KG1 (cell line): ENCODE measurements at places on chromosomes 5 and 9.
A peak's percentile ranks its signal among the peaks of the same experiment; 100 is the strongest.

GRCh38 chr5:67092535-67092934 is 104.1 kb downstream of the CD180 start:
- DNase-seq = no peak

- DNase-seq = no peak
Observed at GRCh38 chr5:163565492-163565891, 60.1 kb downstream of the MAT2B start.

GRCh38 chr5:97042996-97043395 is 99.4 kb downstream of the LIX1 start:
- DNase-seq = no peak

- DNase-seq = no peak
Observed at GRCh38 chr9:130089141-130089540, 35.4 kb downstream of the GPR107 start.

DNA sequence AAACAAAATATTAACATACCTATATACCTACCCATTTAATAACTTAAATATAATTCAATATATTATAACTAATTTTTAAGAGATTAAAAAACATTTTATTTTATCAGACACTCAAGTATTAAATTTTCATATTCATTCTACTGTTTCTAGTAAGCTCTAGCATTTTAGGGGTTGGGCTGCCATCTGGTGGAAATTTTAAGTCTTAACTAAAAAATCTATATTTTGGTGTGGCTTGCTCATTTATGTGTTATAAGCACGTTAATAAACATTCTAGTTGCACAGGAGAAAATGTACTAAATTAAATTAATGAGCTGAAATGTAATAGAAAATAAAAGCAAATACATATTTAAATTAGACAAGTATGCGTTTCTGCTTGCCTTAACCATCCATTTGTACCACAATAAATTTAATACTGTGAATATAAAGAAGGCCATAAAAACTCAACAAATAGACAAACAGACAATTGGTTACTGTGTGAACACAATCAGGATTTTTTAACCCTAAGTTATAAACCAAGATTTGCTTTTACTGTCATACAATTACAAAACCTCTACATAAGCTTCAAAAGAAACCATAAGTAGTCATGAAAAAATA is 1728.3 kb upstream of the CDH9 start:
- DNase-seq = peak; percentile 41

GRCh38 chr5:33059081-33059480 is 348.0 kb downstream of the NPR3 start:
- DNase-seq = no peak

GRCh38 chr9:107246259-107247254 is 36.5 kb upstream of the RAD23B start:
- DNase-seq = no peak

DNA sequence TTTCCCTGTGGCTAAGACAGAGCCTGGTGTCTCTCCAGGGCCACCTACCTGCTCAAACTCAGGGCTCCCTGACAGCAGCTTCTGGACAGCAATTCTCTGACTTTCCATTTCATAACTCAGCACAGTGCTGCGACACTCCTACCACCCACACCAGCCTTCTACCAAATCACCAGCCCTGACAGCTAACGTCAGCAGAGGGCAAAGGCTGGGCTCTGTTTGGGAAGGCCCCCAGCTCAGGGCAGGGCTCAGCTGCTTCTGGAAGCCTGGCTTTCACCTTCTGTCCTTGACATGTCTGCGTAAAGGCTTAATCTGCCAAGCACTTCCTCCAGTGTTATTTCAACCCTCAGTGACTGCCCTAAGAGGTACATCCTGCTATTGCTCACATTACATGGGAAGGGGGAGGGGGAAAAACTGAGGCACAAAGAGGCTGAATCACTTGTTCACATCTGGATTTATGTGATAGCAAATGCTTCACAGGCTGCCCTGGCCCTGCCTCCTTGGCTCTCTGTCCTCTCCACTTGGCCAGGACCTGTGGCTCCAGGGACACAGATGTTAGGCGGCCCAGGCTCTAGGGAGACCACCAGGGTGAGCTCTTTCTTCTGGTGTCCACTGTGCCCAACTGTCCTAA is 102.5 kb upstream of the PANK3 start:
- no peak for DNase-seq

DNA sequence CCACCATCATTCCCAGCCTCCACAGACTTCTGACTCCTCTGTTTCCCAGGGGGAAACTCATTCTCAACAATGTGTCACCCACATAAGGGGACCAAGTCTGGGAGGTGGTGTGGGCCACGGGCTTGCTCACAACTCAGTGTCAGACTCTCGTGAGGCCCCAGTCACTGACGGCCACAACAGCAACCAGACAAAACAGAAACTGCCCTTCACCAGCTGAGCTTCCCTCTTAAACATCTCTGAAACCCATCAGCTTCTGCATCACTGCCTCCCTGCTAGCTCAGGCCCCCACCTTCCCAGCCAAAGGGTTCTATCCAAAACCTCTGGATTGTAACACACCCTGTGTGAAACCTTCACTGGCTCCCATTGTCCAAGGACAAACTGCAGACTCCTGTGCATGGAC is 273.4 kb downstream of the CDK5RAP2 start:
- no peak for DNase-seq

- DNase-seq = no peak
Observed at GRCh38 chr9:16345902-16346301, 524.6 kb downstream of the BNC2 start.

DNA sequence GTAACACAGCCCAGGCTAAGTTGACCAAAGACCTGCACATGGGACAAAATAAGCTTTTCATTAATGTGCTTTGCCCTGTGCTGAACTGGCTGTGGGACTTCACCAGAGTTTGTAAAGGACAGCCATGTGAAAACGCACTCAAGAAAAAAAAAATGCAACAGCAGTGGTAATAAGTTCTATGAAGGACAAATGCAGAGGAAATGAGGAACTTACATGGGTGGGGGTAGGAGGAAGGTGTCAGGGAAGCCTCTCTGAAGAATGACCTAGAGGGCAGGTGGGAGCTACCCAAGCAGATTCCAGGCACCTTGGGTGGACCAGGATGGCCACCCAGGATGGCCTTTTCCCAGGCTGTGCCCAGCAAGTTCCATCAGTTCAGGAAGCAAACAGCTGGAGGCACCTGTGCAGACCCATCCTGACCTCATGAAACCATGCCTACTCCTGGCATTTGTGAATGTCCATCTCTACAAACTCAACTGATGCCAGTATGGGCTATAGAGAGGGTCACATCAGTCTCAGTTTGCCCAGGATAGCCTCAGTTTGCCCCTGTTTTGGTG is 6.7 kb upstream of the PHF2 start:
- DNase-seq = no peak

DNA sequence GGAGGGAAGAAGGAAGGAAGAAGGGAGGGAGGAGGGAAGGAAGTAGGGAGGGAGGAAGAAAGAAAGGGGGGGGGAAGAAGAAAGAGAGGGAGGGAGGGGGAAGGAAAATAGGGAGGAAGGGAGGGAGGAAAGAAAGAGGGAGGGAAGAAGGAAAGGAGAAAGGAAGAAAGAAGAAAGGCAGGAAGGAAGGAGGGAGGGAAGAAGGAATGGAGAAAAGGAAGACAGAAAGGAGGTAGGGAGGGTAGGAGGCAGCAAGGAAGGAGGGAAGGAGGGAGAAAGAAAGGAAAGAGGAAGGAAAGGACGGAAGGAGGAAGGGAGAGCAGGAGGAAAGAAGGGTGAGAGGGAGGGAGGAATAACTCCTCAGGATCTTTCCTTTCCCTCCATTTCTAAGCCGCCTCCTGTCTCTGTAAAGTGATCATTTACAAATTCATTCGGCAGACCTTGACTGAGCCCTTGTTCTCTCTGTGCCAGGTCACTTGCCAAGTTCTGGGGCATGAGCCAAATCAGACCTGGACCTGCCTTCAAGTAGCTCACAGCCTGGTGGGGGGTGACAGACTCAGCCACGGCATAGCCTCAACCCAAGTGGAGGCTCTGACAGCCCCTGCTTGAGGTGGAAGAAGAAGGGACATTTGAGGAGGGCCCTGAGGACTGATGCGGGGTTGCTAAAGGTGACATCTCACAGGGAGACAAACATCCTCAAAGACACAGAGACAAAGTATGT is 69.0 kb upstream of the HRH2 start:
- no peak for DNase-seq

DNA sequence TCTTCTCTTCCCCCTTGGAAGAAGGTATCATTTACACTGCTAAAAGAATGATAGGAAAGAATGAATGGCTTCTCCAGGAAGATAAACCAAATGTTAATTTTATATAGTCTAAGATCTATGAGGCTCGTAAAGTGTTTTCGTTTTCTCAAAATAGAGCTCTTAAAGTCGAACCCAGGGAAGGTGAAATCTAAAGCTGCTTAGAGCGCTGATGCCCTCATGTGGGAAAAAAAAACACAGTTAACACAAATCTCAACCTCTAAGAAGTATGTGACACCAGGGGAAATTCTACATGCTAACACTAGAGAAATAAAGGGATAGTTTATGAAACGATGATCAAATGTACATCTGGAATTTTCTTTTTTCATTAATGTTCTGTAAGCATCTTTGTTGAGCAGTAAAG is 257.9 kb downstream of the RASEF start:
- DNase-seq = no peak

GRCh38 chr5:154047324-154047723 is 8.6 kb downstream of the MFAP3 start:
- no peak for DNase-seq

- DNase-seq = no peak
Observed at GRCh38 chr5:3546028-3546427, 49.6 kb upstream of the IRX1 start.

- no peak for DNase-seq
Observed at GRCh38 chr5:165031371-165031770, 1526.0 kb downstream of the MAT2B start.

DNA sequence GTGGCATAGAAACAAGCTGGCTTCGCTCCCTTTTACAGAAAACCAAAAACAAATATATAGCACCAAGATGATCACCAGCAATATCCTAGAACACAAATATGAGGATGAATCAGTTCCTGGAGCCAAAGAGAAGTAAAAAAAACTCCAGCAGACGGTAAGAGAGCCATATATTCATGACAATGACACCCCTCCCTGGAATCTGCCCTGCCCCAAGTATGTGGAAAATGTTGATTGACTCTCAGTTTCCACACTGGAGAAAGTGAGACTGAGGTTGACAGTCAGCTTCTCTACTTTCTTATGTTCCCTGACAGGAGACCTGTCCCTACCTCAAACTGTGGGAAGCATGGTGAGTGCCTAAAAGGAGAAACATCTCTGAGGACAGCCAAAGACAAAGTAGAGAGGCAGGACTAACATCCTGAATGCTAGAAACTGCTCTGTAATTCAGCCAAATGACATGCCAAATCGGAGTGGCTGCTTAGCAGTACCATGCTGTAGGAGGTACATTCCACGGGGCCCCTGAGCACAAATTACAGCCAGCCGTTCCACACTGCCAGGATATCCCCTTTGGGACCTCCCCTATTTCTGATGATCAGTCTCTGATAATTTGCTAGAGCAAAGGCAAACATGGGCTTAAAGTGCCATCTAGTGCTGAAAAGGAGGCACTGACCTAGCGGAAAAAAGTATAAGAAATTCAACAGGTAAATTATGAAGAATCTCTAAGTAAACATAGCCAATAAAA is 424.0 kb upstream of the RGMB start:
- no peak for DNase-seq

GRCh38 chr5:137582218-137582617 is 83.1 kb upstream of the SPOCK1 start:
- DNase-seq = no peak

- DNase-seq = no peak
Observed at GRCh38 chr5:28156981-28157380, 1118.6 kb upstream of the CDH9 start.

DNA sequence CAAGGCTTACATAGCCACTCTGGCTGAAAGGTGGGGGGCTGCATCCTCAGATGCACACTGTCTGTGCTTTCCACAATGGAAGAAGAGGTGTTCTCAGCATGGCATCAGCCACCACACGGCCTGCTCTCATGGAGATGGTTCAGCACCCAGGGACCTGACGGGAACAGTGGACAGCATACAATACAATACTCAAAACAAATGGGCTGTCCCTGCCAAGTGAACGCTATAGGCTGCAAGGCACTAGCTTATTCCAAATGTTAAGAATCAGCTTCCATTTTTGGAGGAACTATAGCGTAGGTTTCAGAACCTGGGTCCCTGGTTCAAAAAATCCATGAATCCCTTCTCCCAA is 77.2 kb downstream of the ZNF608 start:
- no peak for DNase-seq

DNA sequence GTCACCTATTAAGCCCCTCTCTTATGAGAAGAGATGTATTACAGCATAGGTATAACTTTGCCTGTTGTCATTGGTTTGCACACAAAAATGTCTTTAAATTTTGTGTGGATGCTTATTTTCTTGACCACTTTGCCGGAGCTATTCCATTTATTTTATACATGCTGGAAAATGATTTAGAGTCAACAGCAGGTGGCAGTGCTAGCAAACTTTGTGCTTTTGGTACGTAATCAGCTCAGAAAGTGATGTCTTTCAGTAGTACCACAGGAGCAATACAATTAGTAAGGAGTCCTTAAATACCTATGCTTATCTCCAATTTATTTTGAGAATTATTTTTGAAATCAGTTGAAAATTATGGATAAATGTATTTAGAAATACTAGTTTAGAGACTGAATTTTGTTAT is 19.8 kb upstream of the NUDT12 start:
- DNase-seq = no peak

DNA sequence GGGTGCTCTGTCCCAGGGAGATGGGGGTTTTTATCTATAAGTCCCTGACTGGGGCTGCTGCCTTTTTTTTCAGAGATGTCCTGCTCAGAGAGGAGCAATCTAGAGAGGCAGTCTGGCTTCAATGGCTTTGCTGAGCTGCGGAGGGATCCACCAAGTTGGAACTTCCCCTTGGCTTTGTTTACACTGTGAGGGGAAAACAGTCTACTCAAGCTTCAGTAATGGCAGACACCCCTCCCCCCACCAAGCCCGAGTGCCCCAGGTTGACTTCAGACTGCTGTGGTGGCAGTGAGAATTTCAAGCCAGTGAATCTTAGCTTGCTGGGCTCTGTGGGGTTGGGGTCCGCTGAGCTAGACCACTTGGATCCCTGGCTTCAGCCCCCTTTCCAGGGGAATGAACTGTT is 375.8 kb downstream of the RAB3C start:
- DNase-seq = no peak

- DNase-seq = no peak
Observed at GRCh38 chr5:96052374-96052773, 90.7 kb upstream of the ELL2 start.

DNA sequence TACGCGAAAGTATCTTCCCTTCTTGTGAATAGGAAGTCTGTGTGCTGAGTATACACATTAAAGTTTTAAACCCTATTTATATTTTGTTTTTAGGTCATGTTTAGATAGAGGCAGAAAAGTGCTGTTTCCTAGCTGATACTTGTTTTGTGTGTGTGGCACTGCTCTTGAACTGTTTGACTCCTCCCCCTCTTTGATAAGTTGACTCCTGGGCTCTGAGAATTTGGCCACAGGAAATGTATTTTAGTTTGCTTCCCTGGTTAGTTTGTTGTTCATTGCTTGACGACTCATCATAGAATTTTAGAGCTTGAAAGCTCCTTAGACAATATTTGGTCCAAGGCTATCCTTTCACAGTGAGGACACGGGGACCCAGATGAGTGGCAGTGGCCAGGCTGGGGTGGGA is 2.0 kb upstream of the CDC14B start:
- DNase-seq = no peak

- DNase-seq = no peak
Observed at GRCh38 chr5:75300084-75300483, 36.9 kb upstream of the HMGCR start.

GRCh38 chr9:131670247-131671132 is 69.4 kb downstream of the RAPGEF1 start:
- DNase-seq = no peak
